ENCODE measurements at places on chromosomes 16 and 17.

DNA sequence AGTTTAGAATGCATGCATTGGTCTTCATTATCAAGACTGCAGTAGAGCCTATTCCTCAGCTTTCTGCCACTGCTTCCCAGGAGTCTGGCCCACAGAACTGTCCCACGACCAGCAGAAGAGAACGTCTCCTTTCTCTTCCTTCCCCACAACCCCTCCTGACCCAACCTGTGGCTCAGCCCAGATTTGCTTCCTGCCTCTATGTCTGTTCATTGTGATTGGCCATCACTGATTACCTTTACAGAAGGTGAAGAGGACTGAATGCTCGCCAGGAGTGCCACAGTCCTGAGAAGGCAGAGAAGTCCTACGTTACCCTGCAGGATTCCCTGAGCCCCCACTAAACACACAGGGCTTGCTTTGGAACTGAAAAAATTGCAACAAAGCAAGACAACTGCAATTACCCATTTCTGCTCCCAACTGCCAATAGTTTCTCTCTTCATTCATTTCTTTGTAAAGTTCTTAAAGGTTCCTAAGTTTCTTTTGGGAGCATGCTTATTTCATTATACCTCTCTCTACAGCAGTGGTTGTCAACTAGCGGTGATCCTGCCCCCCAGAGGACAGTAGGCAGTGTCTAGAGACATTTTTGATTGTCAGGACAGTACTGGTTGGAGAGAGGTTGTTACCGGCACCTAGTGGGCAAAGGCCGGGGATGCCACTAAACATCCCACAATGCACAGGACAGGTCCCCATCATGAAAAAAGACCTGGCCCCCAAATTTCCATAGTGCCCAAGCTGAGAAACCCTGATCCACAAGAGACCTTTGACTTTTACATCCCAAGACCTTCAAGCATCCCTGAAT lies 4.5 kb upstream of the NAT9 start:
- DNase-seq: peak; percentile 68

- DNase-seq: no peak
Measured at GRCh38 chr16:50810241-50810965, 68.5 kb downstream of the CYLD start.

- no peak for DNase-seq
Measured at GRCh38 chr16:82584553-82585152, 42.1 kb upstream of the CDH13 start.

DNA sequence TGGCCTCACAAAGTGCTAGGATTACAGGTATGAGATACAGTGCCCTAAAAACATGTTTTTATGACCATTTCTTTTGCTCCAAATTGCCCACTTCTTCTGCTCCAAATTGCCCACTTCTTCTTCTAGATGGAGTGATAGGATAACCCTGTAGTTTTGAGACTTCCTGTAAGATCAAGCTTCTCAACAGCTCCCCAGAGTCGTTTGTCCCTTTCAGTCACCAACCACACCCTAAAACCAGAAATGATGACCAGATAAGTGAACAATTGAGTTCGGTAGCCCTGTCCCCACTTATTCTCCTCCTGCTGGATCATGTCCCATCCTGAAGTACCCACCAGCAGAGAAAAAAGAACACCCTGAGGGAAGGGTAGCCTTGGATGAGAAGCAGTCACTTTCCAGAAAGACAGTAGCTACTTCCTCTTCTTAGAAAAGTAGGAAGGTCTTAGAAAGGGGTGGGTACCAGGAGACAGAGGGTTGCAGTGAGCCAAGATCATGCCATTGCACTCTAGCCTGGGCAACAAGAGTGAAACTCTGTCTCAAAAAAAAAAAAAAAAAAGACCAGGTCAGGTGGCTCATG lies 2.5 kb downstream of the ODAD4 start:
- peak; percentile 69 for DNase-seq

- DNase-seq: peak; percentile 8
Measured at GRCh38 chr17:67779098-67779672, 46.1 kb upstream of the BPTF start.

- no peak for DNase-seq
Measured at GRCh38 chr17:79440251-79440650, 170.6 kb downstream of the RBFOX3 start.

GRCh38 chr17:46110219-46110618 lies 83.0 kb downstream of the KANSL1 start:
- DNase-seq: no peak

DNA sequence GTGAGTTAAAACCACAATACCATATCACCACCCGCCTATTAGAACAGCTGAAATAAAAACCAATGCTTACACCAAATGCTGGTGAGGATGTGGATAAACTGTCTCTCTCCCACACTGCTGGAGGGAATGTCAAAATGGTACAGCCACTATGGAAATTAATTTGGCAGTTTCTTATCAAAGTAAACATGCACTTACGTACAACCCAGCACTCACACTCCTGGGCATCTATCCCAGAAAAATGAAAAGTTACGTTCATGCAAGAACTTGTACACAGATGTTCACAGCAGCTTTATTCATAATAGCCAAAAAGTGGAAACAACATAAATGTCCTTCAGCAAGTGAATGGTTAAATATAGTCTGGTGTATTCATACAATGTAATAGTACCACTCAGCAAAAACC lies 173.2 kb upstream of the MYOCD start:
- DNase-seq: no peak

- DNase-seq: no peak
Measured at GRCh38 chr17:40859536-40859935, 7.5 kb downstream of the KRT12 start.

DNA sequence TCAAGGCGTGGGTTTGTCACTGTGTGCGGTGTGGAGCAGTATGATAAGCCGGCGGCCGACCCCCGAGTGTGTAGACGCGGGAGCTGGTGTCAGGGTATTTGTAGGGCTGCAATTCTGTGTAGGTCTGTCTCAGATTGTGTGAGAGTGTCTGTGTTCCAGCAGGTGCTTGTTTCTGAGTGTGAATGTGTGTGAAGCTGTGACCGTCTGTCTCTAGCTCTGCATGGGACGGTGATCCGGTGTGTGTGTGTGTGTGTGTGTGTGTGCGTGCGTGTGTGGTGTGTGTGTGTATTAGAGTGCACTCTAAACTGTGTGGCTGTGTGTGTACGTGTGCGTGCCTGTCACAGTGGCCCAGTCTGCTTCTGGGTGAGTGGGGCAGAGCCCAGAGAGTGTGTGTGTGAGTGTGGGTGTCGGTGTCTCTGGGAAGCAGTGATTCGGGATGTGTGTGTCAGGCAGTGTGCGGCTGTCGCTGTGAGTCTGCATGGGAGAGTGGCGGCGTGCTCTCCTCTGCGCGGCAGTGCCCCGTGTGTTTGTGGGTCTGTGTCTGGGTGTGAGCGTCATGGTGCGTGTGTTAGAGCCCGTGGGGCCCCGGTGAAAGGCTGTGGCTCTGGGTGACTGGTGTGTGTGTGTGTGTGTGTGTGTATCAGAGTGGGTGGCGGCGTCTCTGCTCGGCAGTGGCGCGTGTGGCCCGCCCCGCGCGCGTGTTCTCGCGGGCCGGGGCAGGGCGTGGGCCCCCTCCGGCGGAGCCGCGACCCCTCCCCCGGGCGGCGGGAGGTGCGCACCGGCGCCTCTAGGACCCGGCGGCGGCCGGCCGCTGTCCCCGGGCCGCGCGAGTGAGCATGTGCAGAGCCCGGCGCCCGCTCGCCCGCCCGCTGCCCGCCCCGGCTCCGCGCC lies at the start of gene WSCD1:
Gene WSCD1, plus strand, starts transcription at position 841 of the 891 bp plus-strand sequence. CDS start 10,280 bp downstream, outside the sequence.
- no peak for DNase-seq

- DNase-seq: no peak
Measured at GRCh38 chr16:66120656-66121055, 245.8 kb upstream of the CDH5 start.

DNA sequence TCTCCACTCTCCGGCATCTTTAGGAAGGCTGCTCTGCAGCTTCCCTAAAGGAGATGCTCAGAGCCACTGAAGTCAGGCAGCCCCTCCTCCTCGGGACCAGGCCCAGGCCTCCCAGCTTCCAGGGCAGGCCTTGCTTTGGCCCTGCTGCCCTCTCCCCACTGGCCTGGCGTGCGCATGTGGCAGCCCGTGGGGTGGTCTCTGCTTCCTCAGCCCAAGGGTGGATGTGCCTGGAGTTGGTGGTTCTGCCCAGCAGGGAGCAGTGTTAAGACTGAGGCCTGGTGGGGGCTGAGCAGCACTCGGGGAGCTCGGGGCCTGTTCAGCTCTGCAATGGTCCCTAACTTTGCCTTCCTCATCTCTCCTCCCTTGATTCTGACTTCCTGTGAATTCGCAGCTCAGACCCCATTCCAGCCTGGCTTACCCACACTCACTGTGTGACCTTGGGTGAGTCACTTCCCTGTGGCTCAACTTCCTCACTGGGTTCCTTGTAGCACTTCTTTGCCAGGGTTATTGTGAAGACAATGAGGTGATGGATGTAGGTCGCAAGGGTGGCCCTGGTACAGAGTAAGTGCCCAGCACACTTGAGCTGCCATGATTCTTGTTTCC lies 63.2 kb downstream of the NKD1 start:
- peak; percentile 89 for DNase-seq

DNA sequence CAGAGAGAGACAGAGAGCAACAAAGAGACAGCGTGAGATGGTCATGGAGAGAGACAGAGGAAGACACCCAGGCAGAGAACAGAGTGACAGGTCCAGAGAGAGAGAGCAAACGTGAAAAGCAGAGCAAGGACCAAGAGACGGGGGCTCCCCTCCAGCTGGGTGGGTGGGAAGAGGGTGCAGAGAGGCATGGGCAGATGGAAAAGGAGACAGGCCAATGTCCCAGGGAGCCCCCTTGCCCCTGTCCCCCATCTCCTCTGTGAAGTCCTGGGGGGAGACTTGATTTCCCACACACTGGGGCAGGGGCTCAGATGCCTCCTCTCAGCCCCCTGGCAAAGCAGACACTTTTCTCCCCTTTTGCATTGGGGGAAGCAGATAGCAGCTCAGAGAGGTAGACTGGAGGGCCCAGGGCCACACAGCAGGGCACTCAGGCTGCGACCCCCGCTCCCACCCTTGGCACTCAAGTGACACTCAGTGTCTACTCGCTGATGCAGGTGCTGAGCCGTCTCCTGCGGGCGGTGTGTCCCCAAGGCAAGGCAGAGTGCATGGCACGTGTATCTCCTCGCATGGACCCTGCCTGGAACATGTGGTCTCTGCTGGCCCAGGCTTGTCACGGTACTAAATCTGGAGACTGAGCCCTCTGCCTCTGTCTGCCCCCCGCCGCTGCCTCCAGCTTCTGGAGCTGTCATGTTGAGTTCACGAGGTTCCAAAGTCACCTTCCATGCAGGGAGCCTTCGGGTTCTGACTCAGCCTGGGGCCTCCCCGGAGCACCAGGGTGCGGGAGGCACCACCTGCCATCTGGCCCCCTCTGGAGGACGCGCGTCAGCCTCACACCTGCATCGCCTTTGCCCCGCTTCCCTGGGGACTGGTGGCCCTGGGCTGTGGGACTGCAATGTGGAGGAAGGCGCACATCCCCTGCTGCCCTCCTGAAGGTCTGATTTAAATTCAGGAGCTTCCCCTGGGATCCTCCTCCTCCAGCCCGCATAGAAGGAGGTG lies 215.9 kb upstream of the GSE1 start:
- no peak for DNase-seq

- DNase-seq: no peak
Measured at GRCh38 chr17:33072421-33073161, 80.9 kb downstream of the SPACA3 start.

- DNase-seq: peak; percentile 34
Measured at GRCh38 chr16:89922477-89922883, 662 bp upstream of the TUBB3 start.

DNA sequence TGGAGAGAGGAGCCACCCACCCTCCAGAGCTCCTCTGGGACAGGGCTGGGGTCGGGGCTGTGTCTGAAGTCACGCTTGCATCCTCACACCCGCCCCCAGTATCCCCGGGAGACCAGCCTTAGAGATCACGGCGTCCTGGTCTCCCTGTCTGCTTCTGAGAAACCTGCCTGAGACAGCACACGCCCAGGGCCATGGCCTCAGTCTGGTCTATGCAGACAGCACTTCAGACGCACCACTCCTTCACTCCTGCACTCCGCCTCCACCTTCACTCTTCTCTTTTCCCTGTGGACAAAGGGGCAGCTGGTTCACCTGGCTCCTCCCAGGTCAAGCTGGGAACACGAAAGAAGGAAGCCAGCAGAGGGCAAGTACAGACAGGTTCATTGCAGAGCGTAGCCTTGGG lies 248.0 kb upstream of the GSE1 start:
- DNase-seq: no peak
